ENCODE measurements at places on chromosomes 3 and 15.
A peak's percentile ranks its signal among the peaks of the same experiment; 100 is the strongest.

GRCh38 chr3:128447561-128448013 is 19.1 kb downstream of the DNAJB8 start:
- no peak for DNase-seq

DNA sequence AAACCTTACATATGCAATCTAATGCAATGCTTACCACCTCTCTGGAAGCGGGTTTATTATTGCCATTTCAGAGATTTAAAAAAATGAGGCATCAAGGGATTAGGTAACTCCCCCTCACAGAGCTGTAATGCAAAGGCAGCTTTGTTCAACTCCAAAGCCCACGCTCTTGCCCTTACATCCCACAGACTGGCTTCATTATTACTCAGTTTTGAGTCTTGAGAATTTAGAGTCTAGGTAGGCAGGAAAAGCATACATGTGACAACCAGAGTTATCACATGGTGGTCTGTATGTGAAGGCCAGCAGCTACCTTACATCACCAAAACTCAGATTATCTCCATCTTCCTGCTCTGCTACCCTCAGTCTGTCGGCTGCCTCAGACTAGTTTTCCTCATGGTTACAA is 326.9 kb downstream of the UACA start:
- no peak for DNase-seq

DNA sequence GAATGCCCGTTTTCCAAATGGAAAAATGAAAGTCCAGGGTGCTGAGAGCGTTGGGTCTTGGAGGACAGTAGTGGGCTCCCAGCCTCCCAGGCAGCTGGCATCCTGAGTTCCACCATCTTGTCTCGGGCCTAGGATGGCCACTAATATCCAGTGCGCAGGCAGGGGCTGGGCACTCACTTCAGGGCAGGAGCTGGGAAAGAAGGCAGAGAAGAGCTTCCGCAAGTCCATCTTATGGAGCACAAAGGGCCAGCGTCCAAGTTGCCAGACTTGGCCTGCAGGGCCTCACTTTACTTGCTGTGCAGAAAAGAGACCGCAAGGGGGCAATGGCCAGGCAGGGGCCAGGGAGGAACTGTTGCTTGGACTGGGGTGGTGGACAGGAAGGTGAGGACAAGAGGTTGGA is 46.1 kb downstream of the IQSEC1 start:
- no peak for DNase-seq

DNA sequence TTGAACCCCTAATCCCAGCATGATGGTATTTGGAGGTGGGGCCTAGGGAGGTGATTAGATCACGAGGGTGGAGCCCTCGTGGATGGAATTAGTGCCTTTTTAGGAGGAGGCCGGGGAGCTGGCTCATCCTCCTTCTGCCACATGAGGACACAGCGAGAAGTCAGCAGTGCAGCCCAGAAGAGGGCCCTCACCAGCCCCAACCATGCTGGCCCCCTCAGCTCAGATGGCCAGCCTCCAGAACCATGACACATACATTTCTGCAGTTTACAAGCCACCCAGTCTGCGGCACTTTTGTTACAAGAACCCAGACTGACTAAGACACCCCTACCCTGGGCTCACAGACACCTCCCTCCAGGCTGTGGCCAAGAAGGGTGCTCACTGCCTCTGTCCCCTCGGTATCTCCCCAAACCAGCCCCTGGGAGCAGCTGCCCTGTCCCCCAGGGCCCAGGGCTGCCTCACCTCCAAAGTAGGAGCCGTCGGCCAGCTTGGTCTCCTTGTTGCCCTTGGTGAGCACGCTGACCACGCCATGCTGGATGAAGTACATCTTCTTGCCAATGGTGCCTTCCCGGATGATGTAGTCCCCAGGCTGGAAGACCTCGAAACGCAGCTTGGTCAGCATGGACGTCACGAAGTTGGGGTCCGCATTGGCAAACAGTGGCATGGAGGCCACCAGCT is 44.1 kb downstream of the HCN4 start:
- no peak for DNase-seq

DNA sequence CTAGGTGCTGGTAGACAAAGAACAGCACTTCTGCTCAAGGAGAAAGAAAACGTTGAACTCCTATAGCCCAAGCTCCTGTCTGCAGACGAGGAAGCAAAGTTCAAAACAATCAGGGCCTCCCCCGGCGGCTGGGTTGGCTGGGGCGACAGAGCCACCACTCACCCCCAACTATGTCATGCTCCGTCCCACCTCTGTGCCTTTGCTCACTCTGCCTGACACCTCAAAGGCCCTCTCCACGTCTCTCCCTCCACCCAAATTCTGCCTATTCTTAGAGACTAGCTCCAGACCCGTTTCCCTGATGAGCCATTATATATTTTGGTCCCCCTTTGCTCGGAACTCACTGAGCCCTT is 304.3 kb downstream of the TLE3 start:
- DNase-seq = no peak

DNA sequence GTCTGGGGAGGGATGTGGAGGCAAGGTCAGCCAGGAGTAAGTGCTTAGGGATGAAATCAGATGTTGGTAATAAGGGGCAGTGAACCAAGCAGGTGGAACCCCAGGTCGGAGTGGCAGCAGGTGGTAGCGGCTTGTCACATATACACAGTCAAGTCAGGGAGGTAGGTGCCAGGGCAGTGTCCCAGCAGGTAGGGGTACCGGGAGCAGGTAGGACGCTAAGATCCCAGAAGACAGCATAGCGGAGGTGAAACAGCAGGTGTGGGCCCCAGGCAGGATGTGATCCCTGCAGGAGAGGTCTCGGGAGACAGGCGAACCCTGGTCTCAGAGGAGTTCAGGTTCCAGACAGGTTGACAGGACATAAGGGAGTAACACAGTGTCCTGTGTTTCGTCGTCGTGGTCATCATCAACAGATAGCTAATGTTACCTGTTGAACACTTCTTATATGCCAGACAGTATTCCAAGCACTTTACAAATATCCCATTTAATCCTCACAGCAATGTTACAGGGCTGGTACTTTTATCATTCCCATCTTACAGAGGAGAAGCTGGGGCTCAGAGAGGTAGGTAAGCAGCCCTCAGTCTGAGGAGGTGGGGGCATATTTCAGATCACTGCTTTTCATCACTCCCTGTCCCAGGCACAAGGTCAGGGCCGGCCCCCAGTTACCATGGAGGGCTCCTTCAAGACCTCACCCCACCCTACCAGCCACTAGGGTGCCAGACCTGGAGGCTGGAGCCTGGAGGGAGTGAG is 241.6 kb downstream of the UACA start:
- DNase-seq = no peak

DNA sequence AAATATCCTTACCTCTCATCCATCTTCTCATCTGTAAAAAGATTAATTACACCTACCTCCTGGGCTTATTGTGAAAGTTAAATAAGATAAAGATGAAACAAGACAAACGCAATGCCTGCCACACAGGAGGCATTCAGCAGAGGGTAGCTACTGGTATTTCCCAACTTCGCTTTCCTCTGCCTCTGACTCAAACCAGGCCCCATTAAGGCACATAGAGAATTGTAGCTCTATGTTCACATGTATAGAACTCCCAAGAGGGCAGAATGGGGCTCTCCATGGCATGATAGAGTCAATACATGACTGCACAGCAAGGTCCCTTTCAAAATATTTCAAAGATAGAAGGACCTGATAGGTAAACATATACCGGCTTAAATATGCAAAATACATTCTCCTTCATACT is 1.4 kb downstream of the LYSMD2 start:
- no peak for DNase-seq

DNA sequence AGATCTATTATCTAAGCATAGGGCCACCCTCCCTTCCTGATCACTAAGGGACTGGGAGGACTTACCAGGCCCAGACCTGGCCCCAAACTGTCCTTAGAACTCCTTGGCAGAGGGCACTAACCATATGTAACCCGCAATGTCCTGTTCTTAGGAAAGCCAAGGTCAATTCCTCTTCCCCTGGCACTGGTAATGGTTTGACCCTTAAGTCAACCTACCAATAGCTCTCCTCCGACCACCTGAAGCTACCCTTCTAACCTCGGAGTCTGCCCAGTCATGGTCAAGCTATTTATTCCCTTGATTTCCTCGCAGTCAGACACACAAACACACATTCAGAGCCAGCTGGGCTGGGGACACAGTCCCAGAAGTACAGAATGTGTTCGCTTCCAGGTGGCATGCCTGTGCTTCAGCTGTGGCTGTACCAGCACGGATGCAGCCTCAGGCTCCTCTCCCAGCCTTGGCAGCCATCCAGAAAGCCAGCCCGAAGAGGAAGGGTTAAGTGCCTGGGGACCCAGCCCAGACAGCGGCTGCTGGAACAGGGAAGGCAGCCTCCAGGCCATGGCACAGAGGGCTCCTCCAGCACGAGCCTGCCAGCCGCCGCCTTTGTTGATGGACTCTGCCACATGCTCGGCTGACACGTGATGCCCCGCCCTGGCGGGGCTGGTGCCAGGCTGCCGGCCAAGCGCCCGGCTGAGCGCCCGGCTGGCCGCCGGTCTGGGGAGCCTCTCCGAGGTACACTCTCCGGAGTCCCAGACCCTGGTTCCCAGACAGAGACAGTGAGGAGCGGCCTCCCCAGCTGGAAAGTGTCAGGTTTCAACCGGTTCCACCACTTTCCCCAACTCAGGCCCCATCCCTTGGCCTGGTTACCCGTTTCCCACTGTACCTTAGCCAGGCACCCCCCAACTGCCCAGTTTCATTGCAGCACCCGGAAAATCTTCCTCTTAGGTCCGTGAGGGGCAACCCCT is 5.5 kb downstream of the BMF start:
- peak; percentile 71 for DNase-seq

DNA sequence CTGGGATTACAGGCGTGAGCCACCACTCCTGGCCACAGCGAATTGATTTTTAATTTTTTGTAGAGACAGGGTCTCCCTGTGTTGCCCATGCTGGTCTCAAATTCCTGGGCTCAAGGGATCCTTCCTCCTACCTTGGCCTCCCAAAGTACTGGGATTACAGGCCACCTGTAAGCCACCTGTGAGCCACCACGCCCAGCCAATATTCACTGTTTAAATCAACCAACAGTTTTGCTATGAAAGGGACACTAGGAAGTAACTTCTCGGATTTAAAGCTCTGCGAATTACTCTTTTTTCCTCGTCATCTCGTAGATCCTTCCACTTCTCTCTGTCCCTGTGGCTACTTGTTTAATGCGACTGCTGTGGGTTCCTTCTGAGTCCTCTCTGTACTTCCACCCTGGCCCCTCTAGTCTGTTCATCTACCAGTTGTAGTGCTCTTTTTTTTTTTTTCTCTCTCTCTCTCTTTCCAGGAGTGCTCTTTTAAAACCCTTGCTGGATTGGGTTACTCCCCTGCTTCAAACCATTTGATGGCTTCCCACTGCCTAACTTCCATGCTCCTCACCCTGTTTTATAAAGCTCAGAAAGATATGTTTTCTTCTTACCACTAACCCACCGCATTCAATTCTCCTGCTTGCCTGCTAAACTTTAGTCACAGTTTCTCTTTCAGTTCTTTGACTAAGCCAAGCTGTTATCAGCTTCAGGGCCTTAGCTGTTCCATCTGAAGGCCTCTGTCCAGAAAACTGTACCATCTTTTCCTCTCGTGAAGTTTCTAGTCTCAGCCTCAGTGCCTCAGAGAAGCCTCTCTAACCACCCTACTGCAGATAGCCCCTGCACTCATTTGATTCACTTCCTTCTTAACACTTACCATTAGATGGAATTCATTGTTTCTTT is 12.4 kb downstream of the RTF1 start:
- DNase-seq = no peak

DNA sequence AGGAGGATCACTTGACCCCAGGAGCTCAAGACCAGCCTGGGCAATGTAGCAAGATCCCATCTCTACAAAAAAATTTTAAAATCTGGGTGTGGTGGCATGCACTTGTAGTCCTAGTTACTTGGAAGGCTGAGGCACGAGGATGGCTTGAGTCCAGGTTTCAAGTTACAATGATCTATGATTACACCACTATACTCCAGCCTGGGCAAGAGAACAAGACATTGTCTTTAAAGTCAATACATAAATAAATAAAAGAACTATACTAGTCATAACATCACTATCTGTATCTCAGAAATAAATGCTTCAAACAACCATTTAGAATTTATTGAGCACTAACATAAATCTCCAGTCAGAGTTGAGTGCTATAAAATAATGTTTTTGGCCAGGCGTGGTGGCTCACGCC is 8.5 kb upstream of the PHLDB2 start:
- no peak for DNase-seq

GRCh38 chr3:111636366-111636885 is 41.3 kb upstream of the ZBED2 start:
- no peak for DNase-seq

- no peak for DNase-seq
Observed at GRCh38 chr3:11088066-11088465, 66.2 kb upstream of the HRH1 start.

GRCh38 chr3:181839916-181840297 is 128.2 kb downstream of the SOX2 start:
- DNase-seq = no peak

DNA sequence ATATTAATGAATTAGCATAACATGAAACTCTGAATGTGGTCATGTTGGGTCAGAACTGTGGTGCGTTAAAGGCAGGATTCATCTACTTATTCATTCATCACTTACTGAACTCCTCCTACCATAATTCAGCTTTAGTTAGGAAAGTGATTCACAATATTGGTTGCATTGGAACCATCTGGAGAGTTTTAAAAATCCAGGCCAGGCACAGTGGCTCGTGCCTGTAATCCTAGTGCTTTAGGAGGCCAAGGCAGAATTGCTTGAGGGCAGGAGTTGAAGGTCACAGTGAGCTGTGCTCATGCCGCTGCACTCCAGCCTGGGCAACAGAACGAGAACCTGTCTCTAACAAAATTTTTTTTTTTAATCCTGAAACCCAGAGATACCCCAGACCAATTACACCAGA is 44.2 kb upstream of the ATG7 start:
- DNase-seq = no peak

- peak; percentile 33 for DNase-seq
Observed at GRCh38 chr15:74857671-74858368, 14.9 kb upstream of the ULK3 start.

DNA sequence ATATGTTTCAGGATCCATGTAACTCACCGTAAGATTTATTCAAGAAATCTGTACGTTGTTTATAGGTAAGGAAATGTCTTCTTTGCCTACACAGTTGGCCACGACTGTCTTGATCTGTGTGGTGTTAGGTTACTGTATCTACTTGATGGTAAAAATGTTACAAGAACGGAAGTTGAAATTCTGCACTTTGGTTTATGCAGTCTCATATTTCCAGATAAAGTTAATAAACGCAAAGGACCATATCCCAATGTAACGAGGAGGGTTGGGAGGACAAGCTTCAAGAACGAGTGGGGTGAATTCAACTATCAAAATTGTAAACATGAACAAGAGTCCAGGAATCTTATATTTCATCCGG is 1.0 kb downstream of the USF3 start:
- DNase-seq = no peak

DNA sequence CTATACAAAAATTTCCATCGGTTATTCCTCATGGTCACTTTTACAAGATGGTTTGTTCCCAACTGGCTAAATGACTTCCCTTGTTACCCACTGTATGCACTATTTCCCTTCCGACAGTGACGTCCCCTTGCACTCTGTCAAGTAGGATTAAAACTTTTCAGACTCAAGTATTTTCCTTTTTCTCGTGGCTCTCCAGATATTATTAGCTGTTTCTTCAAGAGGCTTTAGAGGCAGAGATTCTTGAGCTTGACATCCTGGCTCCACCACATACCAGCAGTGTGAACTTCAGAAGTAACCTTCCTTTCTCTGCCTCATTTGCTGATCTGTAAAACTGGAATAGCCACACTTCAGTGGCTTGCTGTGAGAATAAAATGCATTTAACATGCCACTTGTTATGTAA is 14.0 kb downstream of the CSNK1G1 start:
- no peak for DNase-seq

All from T47D (cell line).